ENCODE measurements at places on chromosomes 16 and 17. TPM values are rescaled to one million over a fixed set of nuclear protein-coding genes. Genes with fewer than 3 reads are reported as not detected.
A peak's percentile ranks its signal among the peaks of the same experiment; 100 is the strongest.

DNA sequence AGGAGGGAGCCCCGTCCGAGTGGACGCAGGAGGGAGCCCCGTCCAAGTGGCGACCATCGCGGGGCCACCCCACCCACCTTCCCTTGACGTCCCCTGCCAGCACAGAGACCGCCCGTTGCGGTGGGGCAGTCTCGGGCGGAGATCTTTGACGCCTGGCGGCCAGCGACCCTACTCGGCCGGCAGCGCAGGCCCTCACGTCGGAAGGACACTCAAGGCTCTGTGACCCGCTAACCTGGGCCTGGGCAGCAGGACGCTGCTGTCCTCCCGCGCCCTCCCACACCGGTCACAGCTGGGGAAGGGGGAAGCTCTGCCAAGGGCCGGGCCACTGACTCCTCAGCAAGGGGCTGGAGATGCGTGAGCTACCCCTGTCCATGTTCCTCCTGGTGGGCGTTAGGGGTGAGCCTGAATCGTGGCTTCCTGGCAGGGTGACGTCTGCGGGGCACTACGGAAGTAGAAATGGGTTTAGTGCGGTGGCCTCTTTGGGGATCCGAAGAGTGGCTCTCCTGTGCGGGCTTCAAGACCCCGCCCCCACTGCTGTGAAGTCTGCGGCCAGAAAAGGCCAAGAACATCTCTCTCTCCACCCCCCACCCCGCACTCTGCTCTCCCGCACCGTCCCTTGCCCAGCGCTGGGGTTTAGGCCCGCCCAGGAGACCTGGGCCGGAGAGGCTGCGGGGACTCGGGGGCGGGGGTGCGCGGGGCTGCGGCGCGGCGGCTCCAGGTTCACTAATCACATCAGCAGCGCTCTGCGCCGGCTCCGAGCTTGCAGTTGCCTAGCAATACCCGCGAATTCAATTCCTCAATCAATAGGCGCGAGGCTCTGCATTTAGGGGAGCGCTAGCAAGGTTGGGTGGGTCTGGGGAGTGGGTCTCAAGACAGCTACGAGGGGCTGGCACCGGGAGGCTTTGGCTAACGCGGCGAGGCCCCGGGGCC lies 5.8 kb downstream of the CBX8 start:
- DNase-seq = peak; percentile 47
- H3K36me3 ChIP-seq = no peaks in the 10 kb centered on the region
- no peak overlapping the region for H3K4me3 ChIP-seq
- peaks cover 3% of the 10 kb centered on the region for H3K27me3 ChIP-seq
- no peak overlapping the region for H3K27ac ChIP-seq
- H3K4me1 ChIP-seq = no peaks in the 10 kb centered on the region

GRCh38 chr16:28164140-28164539 lies 47.6 kb downstream of the XPO6 start:
- no peaks in the 10 kb centered on the region for H3K4me1 ChIP-seq
- DNase-seq = no peak
- H3K36me3 ChIP-seq = peaks cover 46% of the 10 kb centered on the region
- H3K27ac ChIP-seq = no peak overlapping the region
- no peak overlapping the region for H3K4me3 ChIP-seq

GRCh38 chr17:42180922-42181850 lies at the start of gene KCNH4:
TSS of gene KCNH4 (minus strand) at chr17:42181142. CDS start at chr17:42180945, 197 bp downstream.
- H3K27me3 ChIP-seq = no peaks in the 10 kb centered on the region
- H3K4me1 ChIP-seq = peaks cover 19% of the 10 kb centered on the region
- peak; percentile 92 for DNase-seq
- H3K36me3 ChIP-seq = no peaks in the 10 kb centered on the region
- H3K4me3 ChIP-seq = peak within 1 kb of the TSS; percentile 49

- H3K27ac ChIP-seq = no peak overlapping the region
- H3K36me3 ChIP-seq = no peaks in the 10 kb centered on the region
- DNase-seq = no peak
- H3K27me3 ChIP-seq = no peaks in the 10 kb centered on the region
- H3K4me1 ChIP-seq = no peaks in the 10 kb centered on the region
- H3K4me3 ChIP-seq = no peak overlapping the region
Measured at GRCh38 chr17:12918142-12918541, 99.7 kb downstream of the ELAC2 start.

GRCh38 chr16:81277541-81278080 lies 37.2 kb upstream of the GAN start:
- no peak for DNase-seq
- H3K4me1 ChIP-seq = peaks cover 2% of the 10 kb centered on the region
- no peak overlapping the region for H3K27ac ChIP-seq
- H3K27me3 ChIP-seq = no peaks in the 10 kb centered on the region
- no peaks in the 10 kb centered on the region for H3K36me3 ChIP-seq

- no peaks in the 10 kb centered on the region for H3K36me3 ChIP-seq
- no peaks in the 10 kb centered on the region for H3K4me1 ChIP-seq
- peak; percentile 66 for DNase-seq
- peak overlapping the region; percentile 78 for H3K27ac ChIP-seq
Measured at GRCh38 chr17:19237389-19238166, 412 bp downstream of the EPN2 start.

GRCh38 chr17:16916557-16916920 lies 55.4 kb downstream of the TNFRSF13B start:
- no peaks in the 10 kb centered on the region for H3K36me3 ChIP-seq
- H3K27ac ChIP-seq = no peak overlapping the region
- H3K4me3 ChIP-seq = no peak overlapping the region
- H3K27me3 ChIP-seq = no peaks in the 10 kb centered on the region
- DNase-seq = peak; percentile 15

GRCh38 chr17:10304758-10305300 lies 68.0 kb downstream of the MYH13 start:
- no peak overlapping the region for H3K4me3 ChIP-seq
- DNase-seq = no peak
- H3K4me1 ChIP-seq = no peaks in the 10 kb centered on the region
- no peak overlapping the region for H3K27ac ChIP-seq

GRCh38 chr17:79555543-79555942 lies 55.3 kb downstream of the RBFOX3 start:
- H3K36me3 ChIP-seq = no peaks in the 10 kb centered on the region
- H3K27me3 ChIP-seq = no peaks in the 10 kb centered on the region
- H3K27ac ChIP-seq = no peak overlapping the region
- no peak overlapping the region for H3K4me3 ChIP-seq
- no peak for DNase-seq

GRCh38 chr17:45225051-45225700 lies 3.5 kb downstream of the FMNL1 start:
- H3K27me3 ChIP-seq = no peaks in the 10 kb centered on the region
- peak overlapping the region; percentile 71 for H3K4me3 ChIP-seq
- no peaks in the 10 kb centered on the region for H3K4me1 ChIP-seq
- no peaks in the 10 kb centered on the region for H3K36me3 ChIP-seq

GRCh38 chr16:1333149-1333812 lies at the start of gene BAIAP3:
TSS of gene BAIAP3 (plus strand) at chr16:1333645. CDS start at chr16:1338550, 4,905 bp downstream.
- H3K36me3 ChIP-seq = no peaks in the 10 kb centered on the region
- peak; percentile 62 for DNase-seq
- peaks cover 21% of the 10 kb centered on the region for H3K27me3 ChIP-seq

- no peak for DNase-seq
- no peak overlapping the region for H3K27ac ChIP-seq
- no peaks in the 10 kb centered on the region for H3K4me1 ChIP-seq
- no peaks in the 10 kb centered on the region for H3K36me3 ChIP-seq
Measured at GRCh38 chr17:82383411-82383810, 11.8 kb downstream of the UTS2R start.

- DNase-seq = peak; percentile 68
- H3K4me1 ChIP-seq = no peaks in the 10 kb centered on the region
- no peaks in the 10 kb centered on the region for H3K36me3 ChIP-seq
Measured at GRCh38 chr16:3149630-3150345, 15.0 kb downstream of the ZNF213 start.

DNA sequence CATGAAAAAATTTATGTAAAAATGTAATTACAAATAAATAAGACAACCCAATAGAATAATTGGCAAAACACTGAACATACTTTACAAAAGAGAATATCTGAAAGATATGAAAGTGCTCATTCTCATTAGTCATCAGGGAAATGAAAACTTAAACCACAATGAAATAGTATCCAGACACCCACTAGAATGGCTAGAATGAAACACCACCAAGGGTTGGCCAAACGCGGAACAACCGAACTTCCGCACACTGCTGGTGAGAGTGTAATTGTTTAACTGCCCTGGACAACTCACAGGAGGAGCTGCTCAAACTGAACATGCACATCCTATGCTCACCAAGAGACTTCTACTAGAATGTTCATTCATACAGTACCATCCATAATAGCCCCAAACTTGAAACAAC lies 5.8 kb upstream of the ZDHHC7 start:
- no peak overlapping the region for H3K4me3 ChIP-seq
- H3K36me3 ChIP-seq = no peaks in the 10 kb centered on the region
- H3K4me1 ChIP-seq = peaks cover 17% of the 10 kb centered on the region

- no peak overlapping the region for H3K27ac ChIP-seq
- no peaks in the 10 kb centered on the region for H3K4me1 ChIP-seq
- H3K36me3 ChIP-seq = no peaks in the 10 kb centered on the region
- H3K4me3 ChIP-seq = no peak overlapping the region
Measured at GRCh38 chr16:66787427-66787826, 14.0 kb downstream of the TERB1 start.

DNA sequence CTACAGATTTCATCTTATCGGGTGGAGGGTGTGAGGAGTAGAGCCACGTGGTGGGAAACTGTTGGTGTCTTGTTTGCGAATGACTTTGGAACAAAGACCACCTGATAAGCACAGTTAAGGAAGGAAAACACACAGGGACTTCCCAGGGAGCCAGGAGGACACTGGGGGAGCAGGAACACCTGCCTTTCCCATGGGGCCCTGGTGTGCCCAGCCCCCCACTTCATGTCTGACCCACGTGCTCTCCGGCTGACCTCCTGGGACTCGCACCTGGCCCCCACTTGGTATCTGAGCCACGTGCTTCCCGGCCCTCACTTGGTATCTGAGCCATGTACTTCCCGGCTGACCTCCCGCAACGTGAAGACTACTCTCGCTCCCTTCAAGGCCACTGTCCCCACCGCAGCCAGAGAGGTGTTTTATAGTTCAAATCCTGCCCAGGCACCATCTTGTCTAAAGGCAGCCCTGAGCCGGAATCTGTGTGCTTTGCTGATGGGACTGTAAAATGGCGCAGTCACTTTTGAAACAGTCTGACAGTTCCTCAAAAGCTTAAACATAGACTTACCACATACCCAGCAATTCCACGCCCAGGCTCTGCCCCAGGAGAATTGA lies 5.4 kb upstream of the CSNK1D start:
- H3K36me3 ChIP-seq = no peaks in the 10 kb centered on the region
- no peaks in the 10 kb centered on the region for H3K27me3 ChIP-seq
- DNase-seq = no peak
- H3K27ac ChIP-seq = no peak overlapping the region

GRCh38 chr16:66800856-66801255 lies 528 bp downstream of the TERB1 start:
- H3K4me1 ChIP-seq = no peaks in the 10 kb centered on the region
- no peaks in the 10 kb centered on the region for H3K27me3 ChIP-seq

GRCh38 chr17:82361885-82362633 lies 3.0 kb downstream of the TEX19 start:
- H3K4me1 ChIP-seq = no peaks in the 10 kb centered on the region
- no peaks in the 10 kb centered on the region for H3K27me3 ChIP-seq
- H3K36me3 ChIP-seq = no peaks in the 10 kb centered on the region
- no peak overlapping the region for H3K27ac ChIP-seq
- DNase-seq = no peak

DNA sequence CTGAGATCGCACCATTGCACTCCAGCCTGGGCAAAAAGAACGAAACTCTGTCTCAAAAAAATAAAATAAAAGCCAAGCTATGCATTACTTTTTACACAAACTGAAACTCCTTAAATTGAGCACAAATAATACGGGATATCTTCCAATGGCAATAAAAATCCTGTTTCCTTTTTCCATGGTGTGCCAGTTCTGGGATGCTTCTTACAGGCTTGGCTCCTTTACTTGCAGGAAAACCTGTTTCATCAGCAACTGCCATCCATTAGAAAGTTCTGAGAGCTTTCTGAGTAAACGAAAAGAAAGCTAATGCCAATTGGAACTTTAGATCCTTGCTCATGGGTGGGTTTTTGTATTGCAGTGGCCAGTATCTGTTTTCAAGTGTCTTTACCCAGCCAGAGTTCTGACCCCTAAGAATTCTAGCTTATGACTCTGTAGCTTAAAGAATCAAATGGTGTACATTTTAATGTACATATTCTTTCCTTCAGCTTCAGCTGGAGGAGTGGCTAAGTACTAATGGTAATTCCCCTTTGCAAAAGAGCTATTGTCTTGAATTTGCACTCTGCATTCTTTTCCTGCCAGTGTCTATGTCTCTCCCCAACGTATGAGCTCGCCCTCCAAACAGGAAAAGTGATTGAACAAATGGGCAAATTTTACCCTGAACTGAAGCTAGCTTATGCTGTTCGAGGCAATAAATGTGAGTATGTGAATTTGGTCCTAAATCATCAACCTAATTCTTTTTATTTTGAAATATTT lies 21.5 kb upstream of the DDX19A start:
- no peaks in the 10 kb centered on the region for H3K27me3 ChIP-seq
- DNase-seq = no peak

- no peak overlapping the region for H3K4me3 ChIP-seq
- no peaks in the 10 kb centered on the region for H3K4me1 ChIP-seq
- H3K27me3 ChIP-seq = no peaks in the 10 kb centered on the region
- H3K27ac ChIP-seq = no peak overlapping the region
Measured at GRCh38 chr16:55453909-55454308, 25.1 kb upstream of the MMP2 start.

GRCh38 chr16:66247516-66248481 lies 118.7 kb upstream of the CDH5 start:
- H3K4me3 ChIP-seq = no peak overlapping the region
- H3K36me3 ChIP-seq = no peaks in the 10 kb centered on the region
- no peak for DNase-seq
- peak overlapping the region; percentile 53 for H3K27ac ChIP-seq
- H3K27me3 ChIP-seq = no peaks in the 10 kb centered on the region
- H3K4me1 ChIP-seq = no peaks in the 10 kb centered on the region

- DNase-seq = no peak
- no peaks in the 10 kb centered on the region for H3K27me3 ChIP-seq
- H3K36me3 ChIP-seq = no peaks in the 10 kb centered on the region
- H3K27ac ChIP-seq = no peak overlapping the region
Measured at GRCh38 chr16:23537390-23537789, 19.8 kb downstream of the EARS2 start.

DNA sequence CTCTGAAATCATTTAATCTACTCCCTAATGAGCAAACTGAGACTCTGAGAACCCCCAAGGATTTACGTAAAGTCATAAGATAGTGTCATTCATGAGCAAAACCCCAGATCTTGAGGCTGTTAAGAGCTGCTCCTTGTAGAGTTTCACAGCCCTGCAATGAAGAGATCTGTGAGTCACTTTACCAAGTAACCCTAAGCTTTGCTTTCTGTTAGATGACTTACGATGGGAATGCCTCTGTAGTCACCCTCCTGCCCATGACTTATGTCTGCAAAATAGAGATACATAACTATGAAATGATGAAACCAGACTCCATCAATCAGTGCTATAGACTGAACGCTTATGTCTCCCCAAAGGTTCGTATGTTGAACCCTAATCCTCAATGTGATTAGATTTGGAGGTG lies 117.7 kb downstream of the HS3ST3A1 start:
- H3K4me1 ChIP-seq = no peaks in the 10 kb centered on the region
- DNase-seq = no peak
- no peak overlapping the region for H3K27ac ChIP-seq
- no peaks in the 10 kb centered on the region for H3K27me3 ChIP-seq

The BCAR1 gene
- total RNA-seq = 185 TPM

The CD7 gene
- not detected for total RNA-seq

The PDIA2 gene
- total RNA-seq = 6.8 TPM

The IRF8 gene
- total RNA-seq = 39.8 TPM

The SLC5A10 gene
- not detected for total RNA-seq

The PTX4 gene
- total RNA-seq = not detected

The ZFHX3 gene
- 14.1 TPM for total RNA-seq

The ST6GALNAC2 gene
- total RNA-seq = 0.94 TPM

The LPCAT2 gene
- 4.6 TPM for total RNA-seq

The CAPN15 gene
- 50.3 TPM for total RNA-seq

The ANKRD11 gene
- total RNA-seq = 227 TPM

Data from Peyer's patch (tissue), 4 donors.